GF-D8 (cell line): ENCODE measurements at places on chromosomes 12 and 14.

DNA sequence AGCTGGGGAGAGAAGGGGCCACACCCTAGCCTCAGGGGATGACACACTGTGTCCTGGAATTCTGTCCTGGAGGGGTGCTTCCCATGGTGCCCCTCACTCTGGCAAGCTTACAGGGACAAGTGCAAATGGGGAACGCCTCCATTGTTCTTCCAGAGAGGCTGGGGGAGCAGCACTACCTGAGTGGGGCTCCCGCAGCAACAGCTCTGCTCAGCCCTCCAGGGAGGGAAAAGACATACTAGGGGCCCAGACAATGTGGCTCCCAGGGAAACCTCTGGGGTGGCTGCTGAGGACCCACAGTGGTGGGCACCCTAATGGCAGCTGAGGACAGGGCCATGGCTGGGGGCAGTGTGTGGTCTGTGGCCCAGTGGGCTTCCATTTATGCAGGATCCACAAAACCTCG, 69.4 kb downstream of the PLEKHG3 start:
- DNase-seq, result no peak

- no peak for DNase-seq
Measured at GRCh38 chr12:40181490-40181889, 43.3 kb upstream of the LRRK2 start.

DNA sequence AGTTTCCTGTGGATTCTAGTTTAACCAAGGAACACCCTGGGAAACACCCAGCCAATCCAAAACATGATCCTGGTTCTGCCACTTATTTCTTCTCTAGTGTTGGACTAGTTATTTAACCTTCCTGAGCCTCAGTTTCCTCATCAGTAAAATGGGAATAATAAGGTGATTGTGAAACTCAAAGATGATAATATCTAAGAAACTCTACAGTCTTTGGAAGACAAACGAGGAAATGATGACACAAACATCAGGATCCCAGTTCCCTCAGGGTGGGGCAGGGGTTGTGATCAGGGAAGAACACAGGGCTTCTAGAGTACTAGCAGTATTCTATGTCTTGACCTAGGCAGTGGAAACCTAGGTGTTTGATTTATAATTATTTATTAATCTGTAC, 18.1 kb upstream of the TMEM106C start:
- DNase-seq, result no peak

DNA sequence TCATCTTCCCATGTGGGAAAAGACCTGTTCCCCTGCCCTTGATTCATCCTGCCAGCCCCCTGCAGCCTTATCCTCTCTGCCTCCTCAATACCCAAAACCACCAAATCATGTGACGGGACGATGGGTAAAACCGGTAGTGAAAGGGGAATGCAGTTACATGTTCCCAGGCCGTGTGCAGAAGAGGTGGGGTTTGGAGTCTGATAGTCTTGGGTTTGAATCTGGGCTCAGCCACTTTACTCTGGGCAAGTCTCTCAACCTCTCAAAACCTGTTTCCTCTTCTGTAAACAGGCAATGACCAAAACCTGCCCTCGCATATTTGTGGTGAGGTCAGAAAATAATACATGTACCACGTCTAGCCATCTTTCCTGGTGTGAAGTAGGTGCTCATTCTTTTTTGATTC, 123.0 kb downstream of the PLXNC1 start:
- no peak for DNase-seq
